Astrocyte (in vitro differentiated cells and primary cell): ENCODE measurements at places on chromosomes 12 and 14.
A peak's percentile ranks its signal among the peaks of the same experiment; 100 is the strongest.

- no peak for DNase-seq
Measured at GRCh38 chr14:72754949-72755348, 139.0 kb downstream of the DPF3 start.

DNA sequence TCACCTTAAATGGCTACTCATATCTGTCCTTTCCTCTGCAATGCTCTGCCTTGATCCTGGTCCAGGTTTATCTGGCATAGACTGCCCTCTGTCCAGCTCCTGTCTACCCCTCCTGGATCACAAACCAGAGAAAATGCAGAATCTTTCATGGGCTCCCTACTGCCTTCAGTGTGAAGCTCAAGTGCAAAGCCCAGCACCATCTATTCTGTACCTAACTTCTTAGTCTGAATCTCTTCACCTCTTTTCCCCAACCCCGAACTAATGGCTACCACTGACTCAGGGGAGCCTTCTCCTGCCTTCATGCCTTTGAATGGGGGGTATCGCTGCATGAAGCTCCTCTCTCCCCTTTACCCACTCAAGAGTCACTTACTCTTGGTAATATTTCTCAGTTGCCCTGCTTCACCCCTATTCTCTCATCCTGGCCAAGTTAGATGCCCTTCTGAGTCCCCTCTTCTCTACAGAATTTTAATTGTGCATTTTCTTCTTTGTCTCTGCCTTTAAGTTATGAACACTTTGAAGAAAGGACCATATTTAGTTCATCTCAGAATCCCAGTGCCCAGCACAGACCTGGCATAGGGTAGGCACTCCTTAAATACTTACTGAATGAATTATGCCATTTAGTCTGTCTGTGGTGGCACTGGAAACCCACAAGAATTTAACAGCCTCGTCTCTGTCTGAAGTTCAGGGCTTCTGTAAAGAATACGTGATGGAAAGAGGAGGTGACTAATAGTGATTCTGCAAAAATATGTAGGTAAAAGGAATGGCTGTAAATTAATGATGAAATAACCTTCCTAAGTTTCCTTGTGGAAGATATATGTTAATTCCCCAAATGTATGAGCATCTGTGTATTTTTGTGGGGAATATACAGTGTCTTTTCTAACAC, 191.3 kb upstream of the AMIGO2 start:
- peak; percentile 96 for DNase-seq

DNA sequence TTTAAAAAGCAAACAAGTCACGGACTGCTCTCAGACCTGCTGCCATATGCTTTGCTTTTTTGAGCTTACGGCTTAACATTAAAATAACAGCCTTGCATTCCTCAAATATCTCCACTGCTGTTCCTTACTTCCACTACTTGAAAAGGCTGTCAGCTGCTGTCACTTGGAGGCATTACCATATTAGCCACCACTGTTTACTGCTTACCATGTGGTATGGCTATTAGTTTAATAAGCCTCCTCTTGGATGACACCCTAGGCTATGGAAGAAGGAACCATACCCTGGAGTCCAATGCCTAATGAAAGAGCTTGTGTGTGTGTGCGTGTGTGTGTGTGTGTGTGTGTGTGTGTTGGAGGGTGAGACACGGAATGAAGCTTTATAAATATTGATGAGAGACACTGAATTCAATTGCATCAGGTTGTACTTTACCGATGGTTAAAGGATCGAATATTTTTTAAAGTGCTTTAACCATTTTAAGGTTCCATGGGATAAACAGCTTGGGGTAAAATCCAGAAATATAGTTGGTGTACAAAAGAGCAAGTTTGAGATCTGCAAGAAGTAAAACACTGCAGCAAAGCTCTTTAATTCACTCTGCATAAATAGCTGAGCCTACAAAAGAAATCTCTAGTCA, 174.5 kb downstream of the TTC7B start:
- DNase-seq: no peak

DNA sequence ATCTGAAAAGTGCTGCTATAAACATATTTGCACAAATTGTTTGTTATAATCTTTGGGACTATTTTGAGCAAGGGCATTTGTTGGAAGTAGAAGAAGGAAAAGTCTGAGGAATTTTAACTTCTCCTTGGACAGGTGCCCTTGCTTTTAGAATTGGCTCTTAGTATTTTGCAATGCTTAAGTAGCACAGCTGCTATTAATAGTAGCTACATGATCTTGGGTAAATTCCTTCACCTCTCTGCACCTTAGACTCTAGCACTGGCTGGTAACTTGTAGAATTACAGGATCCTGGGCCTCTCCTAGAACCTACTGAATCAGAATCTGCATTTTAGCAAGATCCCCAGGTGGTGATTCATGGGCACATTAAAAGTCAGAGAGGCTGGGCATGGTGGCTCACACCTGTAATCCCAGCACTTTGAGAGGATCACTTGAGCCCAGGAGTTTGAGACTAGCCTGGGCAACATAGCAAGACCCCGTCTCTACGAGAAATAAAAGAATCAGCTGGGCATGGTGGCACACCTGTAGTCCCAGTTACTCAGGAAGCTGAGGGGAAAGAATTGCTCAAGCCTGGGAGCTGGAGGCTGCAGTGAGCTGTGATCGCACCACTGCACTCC, 10.8 kb upstream of the TMEM120B start:
- DNase-seq: no peak

GRCh38 chr12:20368114-20368650, at the start of gene PDE3A:
PDE3A (plus strand) TSS chr12:20368537; CDS start chr12:20369285, 748 bp downstream.
- DNase-seq: peak; percentile 81

- no peak for DNase-seq
Measured at GRCh38 chr12:56224954-56225353, 812 bp downstream of the NABP2 start.

DNA sequence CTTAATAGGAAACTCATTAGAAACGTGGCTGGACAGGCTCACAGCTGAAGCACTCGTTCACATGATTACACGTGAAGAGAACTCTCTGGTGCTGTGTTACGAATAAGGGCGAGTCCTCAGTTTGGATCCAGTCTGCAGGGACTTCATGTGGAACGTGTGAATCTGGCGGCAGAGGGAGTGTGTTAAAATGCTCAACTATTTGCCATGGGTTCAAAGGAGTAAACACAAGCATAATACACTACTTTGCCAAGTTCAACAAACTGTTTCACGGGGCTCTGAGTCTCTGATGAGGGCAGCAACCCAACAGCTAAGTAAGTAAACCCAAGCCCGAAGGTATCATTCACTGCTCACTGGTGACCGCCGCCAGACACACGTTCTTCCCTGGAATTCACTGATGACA, 42.4 kb downstream of the NUAK1 start:
- peak; percentile 82 for DNase-seq

GRCh38 chr12:96170328-96170727, 23.8 kb upstream of the ELK3 start:
- DNase-seq: no peak

- DNase-seq: peak; percentile 73
Measured at GRCh38 chr12:95336387-95337067, 118.9 kb downstream of the VEZT start.
